ENCODE measurements at places on chromosomes 1 and 21. TPM values are rescaled to one million over a fixed set of nuclear protein-coding genes. Genes with fewer than 3 reads are reported as not detected.

CA6 gene
- total RNA-seq: not detected

PYCR2 gene
- total RNA-seq: 23.1 TPM

DNA sequence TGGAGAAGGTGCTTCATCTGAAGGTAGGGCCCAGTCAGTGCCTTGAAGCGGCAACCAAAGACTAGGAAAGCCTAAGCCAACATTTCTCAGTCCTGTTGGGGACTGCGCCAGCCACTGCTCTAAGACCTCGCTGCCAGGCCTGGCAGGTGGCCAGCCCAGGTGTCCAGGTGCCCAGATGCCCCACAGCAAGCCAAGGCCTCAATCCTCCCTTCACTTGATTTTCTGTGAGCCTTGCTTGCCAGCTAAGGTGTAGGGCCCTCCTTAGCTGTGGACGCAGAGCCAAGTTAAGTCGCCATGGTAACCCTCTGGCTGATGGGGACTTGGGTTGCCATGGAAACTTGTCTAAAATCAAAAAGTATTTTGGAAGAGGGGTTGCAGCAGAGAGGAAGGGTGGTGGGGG is 135.0 kb downstream of the NAV1 start:
- DNase-seq: no peak

GRCh38 chr1:219580009-219580676 is 32.8 kb downstream of the ZC3H11B start:
- DNase-seq: no peak

- no peak for DNase-seq
Observed at GRCh38 chr1:202063093-202063492, 52.7 kb downstream of the ELF3 start.

GRCh38 chr21:42684109-42684916 is 30.9 kb downstream of the PDE9A start:
- no peak for DNase-seq

DNA sequence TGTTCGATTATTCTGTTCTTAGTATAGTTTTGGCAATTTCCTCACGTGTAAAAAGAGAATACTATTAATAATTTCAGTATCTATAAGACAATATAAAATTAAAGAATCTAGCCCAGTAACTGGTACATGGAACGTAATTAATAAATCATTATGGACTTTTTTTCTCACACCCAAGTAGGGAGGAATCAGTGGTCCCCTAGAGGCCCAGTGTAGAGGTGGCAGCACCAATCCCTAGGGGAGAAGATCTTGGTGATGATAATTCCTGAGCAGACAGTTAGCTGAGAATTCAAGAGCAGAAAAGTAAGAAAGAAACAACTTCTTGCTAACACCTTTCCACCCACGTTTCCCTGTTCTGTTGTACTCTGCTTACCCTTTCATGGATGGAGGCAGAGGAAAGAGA is 19.7 kb upstream of the SELE start:
- DNase-seq: no peak

DNA sequence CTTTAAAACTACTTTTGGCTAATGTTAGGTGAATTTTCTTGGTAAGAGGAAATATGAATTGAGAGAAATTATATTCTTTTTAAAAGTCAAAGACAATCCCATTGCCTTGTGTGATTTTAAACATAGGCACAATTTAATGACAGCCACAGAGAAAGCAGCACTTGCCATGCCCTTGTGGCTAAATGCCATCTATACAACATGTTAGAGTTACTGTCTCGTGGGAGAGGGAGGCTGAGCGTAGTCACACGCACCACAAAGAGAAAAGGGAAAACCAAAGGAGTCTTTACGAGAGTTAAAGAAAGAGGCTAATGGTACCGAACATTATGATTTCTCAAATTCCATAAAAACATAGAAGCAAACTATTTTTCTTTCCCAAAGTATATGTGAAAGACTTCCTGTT is 537.9 kb downstream of the PTPRC start:
- DNase-seq: no peak

DNA sequence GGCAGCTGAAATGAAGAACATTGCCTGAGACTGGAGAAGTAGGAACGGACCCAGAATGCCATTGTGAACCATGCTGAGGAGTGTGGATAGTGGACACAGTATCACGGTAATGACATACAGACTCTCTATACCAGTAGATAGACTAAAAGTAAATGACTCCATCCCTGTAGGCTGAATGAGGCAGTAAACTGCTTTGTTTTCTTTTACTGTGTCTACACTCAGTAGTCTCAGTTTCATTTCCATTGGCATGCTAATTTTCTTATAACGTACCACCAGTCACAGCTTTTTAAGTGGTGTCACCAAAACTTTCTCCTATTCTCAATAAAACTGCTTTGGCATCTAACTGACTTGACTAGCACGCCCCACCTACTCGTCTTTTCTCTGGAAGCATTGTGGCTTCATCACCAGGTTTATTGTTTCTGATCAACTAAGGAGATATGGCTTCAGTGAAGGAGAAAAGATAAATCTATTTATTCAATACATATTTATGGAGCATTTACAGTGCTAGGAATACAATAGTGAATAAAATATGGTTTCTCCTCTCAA is 8.4 kb upstream of the ZNF697 start:
- DNase-seq: no peak

- DNase-seq: no peak
Observed at GRCh38 chr1:10561497-10561896, 86.7 kb downstream of the PEX14 start.

TIPRL gene
- total RNA-seq: 46.0 TPM

- DNase-seq: no peak
Observed at GRCh38 chr1:206411321-206411720, 59.0 kb upstream of the IKBKE start.

GRCh38 chr1:201348211-201348566 is 29.3 kb downstream of the TNNT2 start:
- DNase-seq: peak; percentile 56

PCAT6 gene
- total RNA-seq: not detected

GRCh38 chr1:163174524-163175437 is 27.9 kb downstream of the RGS5 start:
- peak; percentile 72 for DNase-seq

DNA sequence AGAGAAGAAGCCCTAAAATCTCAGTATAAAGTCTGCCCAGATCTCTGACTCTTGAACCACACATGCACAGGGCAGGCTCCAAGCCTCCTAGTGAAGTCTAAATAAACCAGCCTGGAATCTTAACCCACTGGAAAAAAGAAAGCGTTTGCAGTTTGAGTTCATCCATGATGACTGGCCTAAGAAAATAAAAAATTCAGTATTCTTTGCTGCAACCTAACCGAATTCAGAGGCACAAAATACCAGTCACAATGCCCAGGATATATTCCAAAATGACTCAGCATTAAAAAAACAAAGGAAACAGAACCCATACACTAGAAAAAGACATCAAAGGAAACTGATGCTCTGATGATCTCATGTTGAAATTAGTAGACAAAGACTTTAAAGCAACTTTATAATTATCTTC is 269.2 kb downstream of the SDCCAG8 start:
- no peak for DNase-seq

GRCh38 chr1:223761411-223761810 is 49.1 kb downstream of the CAPN2 start:
- peak; percentile 13 for DNase-seq

BSND gene
- total RNA-seq: 0.24 TPM
